ENCODE measurements at places on chromosomes 13 and 19.

DNA sequence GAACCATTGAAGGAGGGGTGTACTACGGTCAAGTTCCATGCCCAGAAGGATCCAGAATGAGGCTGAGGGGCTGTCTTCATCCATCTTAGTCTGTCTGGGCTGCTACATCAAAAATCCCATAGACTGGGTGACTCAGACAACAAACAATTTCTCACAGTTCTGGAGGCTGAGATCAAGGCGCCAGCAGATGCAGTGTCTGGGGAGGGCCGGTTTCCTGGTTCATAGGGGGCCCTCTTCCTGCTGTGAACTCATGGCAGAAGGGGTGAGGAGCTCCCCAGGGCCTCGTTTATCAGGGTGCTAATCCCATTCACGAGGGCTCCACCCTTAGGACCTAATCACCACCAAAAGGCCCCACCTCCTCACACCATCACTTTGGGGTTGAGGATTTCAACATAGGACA lies 14.7 kb upstream of the KCTD15 start:
- no peak for DNase-seq

DNA sequence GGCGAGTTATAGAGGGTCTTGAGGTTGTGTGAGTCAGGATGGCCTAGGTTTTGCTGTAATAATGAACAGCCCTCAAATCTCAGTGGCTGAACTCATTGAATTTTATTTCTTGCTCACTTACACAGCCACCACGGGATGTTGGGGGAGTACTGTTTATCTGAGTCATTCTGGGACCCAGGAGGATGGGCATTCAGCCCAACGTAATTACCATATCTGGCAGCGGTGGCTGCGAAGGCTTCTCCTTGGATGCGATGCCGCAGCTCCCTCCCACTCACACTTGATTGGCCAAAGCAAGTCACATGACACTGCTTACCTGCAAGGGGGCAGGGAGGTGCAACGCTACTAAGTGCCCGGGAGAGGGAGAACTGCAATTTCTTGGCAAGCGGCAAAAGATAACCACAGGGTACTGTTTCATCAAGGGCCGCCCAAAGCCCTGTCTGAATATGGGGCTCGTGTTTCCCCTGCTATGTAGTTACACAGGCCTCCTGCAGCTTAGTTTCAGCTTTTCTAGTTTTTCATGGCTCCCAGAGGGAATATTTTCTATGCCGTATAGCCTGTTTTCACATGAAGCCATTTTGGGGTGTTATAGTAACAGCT lies 19.9 kb downstream of the ZSWIM9 start:
- peak; percentile 24 for DNase-seq

DNA sequence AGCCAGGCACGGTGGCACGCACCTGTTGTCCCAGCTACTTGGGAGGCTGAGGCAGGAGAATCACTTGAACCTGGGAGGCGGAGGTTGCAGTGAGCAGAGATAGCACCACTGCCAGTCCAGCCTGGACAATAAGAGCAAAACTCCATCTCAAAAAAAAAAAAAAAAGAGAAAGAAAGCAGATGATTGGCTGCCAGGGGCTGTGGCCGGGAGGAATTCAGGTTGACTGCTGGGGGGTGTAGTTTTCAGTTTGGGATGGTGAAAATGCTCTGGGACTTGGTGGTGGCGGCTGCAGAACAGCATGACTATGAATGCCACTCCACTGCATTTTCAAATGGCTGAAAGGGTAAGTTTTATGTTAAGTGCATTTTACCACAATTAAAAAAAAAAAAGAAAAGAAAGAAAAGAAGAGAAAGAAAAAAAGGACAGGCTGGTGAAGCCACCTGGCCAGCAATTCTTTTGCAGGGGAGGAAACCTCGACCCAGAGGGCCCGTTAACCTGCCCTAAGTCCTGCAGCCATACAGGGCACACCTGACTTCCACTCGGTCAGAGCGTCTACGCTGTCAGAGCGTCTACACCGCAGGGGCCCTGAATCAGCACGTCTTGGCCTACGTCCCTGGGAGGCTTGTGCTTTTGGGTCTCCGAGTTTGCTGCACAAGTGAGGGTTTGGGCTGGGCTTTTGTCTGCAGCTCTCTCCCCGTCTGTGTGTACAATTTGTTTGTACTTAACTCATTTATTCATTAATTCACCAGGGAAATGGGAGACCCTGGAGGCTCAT lies 3.6 kb downstream of the ISOC2 start:
- no peak for DNase-seq

DNA sequence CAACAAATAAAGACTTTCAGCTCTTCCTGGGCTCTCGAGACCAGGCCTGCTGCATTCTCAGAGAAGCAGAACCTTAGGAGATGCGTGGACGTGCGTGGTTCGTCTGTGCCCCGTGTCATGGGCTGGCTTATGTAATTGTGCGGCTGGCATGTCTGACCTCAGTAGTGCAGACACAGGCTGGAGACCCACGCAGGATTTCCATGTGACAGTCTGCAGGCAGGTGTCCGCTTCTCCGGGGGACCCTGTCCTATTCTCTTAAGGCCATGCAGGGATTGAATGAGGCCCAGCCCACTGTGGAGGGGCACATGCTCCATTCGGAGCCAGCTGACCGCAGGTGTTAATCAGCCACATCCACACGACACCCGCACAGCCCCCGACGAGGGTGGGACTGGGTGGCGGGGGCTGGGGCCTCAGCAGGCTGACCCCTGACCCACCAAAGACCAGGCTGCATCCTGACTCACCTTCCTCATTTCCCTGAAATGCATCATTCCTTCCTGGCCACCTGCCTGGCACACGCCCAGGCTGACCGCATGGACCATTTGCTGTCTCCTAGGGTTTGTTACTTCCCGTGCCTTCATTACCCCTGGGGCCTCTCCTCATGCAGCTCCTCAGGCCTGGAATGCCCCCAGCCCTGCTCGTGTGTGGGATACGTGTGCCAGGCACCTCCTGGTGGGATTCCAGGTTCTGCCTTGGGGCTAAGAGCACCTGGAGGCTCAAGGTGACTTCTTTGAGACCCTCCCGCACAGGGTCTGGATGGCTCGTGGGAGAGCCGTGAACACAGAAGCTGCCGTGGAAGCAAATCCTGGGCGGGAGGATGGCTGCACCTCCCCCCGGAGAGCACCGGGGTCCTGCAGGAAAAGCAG lies 10.7 kb upstream of the MCF2L start:
- no peak for DNase-seq

GRCh38 chr13:98420554-98421175 lies 156.2 kb downstream of the STK24 start:
- no peak for DNase-seq

GRCh38 chr13:42345367-42345766 lies 73.4 kb downstream of the AKAP11 start:
- no peak for DNase-seq

GRCh38 chr19:43625918-43626579 lies 6.6 kb upstream of the ZNF428 start:
- no peak for DNase-seq

GRCh38 chr13:27014406-27015359 lies 156.9 kb downstream of the USP12 start:
- no peak for DNase-seq

Data from activated T-cell treated with anti-CD3 and anti-CD28 coated beads for 48 hours (primary cell).